GM06990 (cell line): ENCODE measurements at places on chromosomes 1 and 21.
A peak's percentile ranks its signal among the peaks of the same experiment; 100 is the strongest.

- DNase-seq, result peak; percentile 61
Observed at GRCh38 chr1:109277434-109278204, 5.3 kb downstream of the PSRC1 start.

GRCh38 chr1:212698467-212699103, 1.1 kb downstream of the BATF3 start:
- DNase-seq, result no peak

- no peak for DNase-seq
Observed at GRCh38 chr1:245225322-245226202, 70.8 kb downstream of the KIF26B start.

DNA sequence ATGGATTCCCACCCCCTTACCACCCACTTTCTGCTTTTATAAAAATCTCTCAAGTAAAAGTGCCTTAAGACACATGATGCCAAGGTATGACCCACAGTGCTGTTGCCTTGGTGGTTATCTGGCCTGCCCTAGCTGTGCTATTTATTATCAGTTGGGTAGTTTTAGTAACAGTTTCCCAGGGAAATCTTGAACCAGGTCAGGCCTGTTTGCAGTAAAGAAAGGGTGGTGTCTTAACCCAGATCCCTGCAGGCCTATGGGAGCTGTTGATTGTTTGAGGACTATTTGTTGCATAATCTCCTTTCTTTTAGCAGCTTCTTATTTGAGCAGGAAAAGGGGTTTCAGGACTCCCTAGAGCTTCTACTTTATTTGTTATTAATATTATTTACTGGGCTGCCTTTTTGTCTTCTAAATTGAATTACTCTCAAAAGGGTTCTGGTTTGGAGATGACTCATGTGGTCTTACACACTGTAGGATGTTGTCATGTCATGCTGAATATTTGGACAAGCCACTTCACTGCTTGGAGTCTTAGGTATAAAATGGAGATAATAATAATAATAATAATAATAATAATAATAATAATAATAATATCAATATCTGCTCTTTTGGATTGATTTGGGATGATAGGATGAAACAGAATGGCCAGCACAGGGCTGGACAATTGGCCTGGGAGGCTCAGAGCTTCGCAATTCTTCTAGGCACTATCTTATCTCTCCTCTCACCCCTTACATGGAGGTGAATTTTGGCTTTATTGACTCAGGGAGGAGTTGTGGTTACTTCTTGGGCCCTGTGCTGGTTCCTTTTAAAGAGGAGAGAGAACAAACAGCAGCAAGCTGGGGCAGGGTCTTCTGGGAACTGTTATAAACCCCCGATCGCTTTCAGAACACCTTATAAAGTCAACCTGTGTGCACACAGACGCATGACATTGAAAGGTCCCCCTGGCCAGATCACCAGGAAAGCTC, 252.1 kb downstream of the PRDM2 start:
- DNase-seq, result no peak

- DNase-seq, result no peak
Observed at GRCh38 chr1:20551945-20552727, at the start of gene FAM43B. Gene FAM43B (plus strand): TSS chr1:20552573. CDS start chr1:20552974, 401 bp downstream.
